ENCODE measurements at places on chromosomes 13 and 19.

DNA sequence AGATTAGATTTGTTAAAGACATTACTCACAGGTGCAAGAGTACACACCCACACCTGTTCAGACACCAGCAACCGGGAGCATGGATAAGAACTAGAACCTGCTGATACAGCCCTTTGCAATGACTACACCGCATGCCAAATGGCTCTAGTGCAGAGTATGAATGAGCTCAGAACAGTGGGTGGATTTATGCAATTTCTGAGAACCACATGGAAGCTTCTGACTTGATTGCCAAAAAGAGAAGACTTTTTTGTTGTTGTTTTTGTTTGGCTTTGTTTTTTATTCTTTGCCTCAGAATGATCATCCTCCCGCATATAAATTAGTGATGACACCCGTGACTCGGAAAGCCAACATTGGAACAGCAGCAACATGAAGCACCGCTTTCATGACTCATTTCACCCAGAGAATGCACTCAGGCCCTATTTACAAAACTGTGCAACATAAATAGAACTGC, 77.4 kb upstream of the LRCH1 start:
- DNase-seq = no peak
- H3K27ac ChIP-seq = no peak overlapping the region
- H3K36me3 ChIP-seq = no peaks in the 10 kb centered on the region
- H3K4me1 ChIP-seq = no peaks in the 10 kb centered on the region
- H3K4me3 ChIP-seq = no peak overlapping the region

GRCh38 chr19:31749231-31749630, 400.0 kb upstream of the TSHZ3 start:
- no peak overlapping the region for H3K27ac ChIP-seq
- DNase-seq = no peak
- H3K4me1 ChIP-seq = no peaks in the 10 kb centered on the region
- no peaks in the 10 kb centered on the region for H3K36me3 ChIP-seq
- H3K4me3 ChIP-seq = no peak overlapping the region
- H3K27me3 ChIP-seq = no peaks in the 10 kb centered on the region

DNA sequence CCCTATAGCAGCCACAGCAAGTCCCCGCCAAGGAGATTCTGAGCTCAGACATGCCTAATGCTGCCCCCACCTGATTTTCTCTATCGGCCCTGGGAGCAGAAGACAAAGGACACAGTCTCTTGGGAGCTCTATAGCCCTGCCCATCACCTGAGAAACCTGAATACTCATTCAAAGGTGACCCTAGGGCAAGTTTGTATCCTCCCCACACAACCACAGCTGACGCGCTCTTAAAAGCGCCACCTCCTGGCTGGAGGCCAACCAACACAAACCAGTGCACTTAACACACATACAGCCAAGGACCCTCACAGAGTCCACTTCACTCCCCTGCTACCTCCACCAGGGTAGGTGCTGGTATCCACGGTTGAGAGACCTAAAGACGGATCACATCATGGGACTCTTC, 8.8 kb upstream of the IGFL4 start:
- no peak for DNase-seq
- no peaks in the 10 kb centered on the region for H3K4me1 ChIP-seq
- H3K36me3 ChIP-seq = no peaks in the 10 kb centered on the region
- no peak overlapping the region for H3K27ac ChIP-seq
- H3K27me3 ChIP-seq = peaks cover 66% of the 10 kb centered on the region
- no peak overlapping the region for H3K4me3 ChIP-seq

- no peak overlapping the region for H3K27ac ChIP-seq
- H3K4me3 ChIP-seq = no peak overlapping the region
- no peaks in the 10 kb centered on the region for H3K4me1 ChIP-seq
- no peaks in the 10 kb centered on the region for H3K27me3 ChIP-seq
- no peak for DNase-seq
- no peaks in the 10 kb centered on the region for H3K36me3 ChIP-seq
These were observed 294.2 kb downstream of the TEX29 start for GRCh38 chr13:111614613-111615012.

- H3K27me3 ChIP-seq = peaks cover 9% of the 10 kb centered on the region
- no peak overlapping the region for H3K27ac ChIP-seq
- no peak for DNase-seq
These were observed 28.5 kb upstream of the RBM26 start for GRCh38 chr13:79434556-79434955.

- DNase-seq = no peak
- H3K4me3 ChIP-seq = no peak overlapping the region
- H3K27ac ChIP-seq = peak overlapping the region; percentile 27
- peaks cover 20% of the 10 kb centered on the region for H3K27me3 ChIP-seq
- no peaks in the 10 kb centered on the region for H3K36me3 ChIP-seq
These were observed 28.9 kb downstream of the TDRD12 start for GRCh38 chr19:32748497-32748896.

- H3K27ac ChIP-seq = no peak overlapping the region
- H3K36me3 ChIP-seq = no peaks in the 10 kb centered on the region
- peaks cover 28% of the 10 kb centered on the region for H3K4me1 ChIP-seq
- H3K27me3 ChIP-seq = no peaks in the 10 kb centered on the region
- H3K4me3 ChIP-seq = no peak overlapping the region
- DNase-seq = no peak
These were observed 14.5 kb downstream of the LIPE start for GRCh38 chr19:42412661-42413076.

DNA sequence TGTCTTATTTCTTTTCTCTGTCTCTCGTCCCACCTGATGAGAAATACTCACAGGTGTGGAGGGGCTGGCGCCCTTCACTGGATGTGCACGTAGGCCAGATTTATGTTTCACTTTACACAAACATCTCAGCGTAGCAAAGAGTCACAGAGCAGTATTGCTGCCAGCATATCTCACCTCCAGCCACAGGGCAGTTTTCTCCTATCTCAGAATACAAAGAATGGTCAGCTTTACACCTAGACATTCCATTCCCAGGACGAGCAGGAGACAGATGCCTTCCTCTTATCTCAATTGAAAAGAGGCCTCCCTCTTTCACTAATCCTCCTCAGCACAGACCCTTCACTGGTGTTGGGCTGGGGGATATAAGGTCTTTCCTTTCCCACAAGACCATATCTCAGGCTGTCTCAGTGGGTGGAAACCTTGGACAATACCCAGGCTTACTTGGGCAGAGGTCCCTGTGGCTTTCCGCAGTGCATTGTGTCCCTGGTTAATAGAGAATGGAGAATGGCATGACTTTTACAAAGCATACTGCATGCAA, 7.2 kb upstream of the ZNF611 start:
- H3K27me3 ChIP-seq = peaks cover 11% of the 10 kb centered on the region
- no peak overlapping the region for H3K4me3 ChIP-seq
- no peak for DNase-seq
- H3K27ac ChIP-seq = no peak overlapping the region
- no peaks in the 10 kb centered on the region for H3K4me1 ChIP-seq
- H3K36me3 ChIP-seq = no peaks in the 10 kb centered on the region

All from naive B cell (primary cell).